Activated CD4-positive, alpha-beta T cell treated with anti-CD3 and anti-CD28 coated beads for 36 hours (primary cell): ENCODE measurements at places on chromosomes 16 and 17.
A peak's percentile ranks its signal among the peaks of the same experiment; 100 is the strongest.

DNA sequence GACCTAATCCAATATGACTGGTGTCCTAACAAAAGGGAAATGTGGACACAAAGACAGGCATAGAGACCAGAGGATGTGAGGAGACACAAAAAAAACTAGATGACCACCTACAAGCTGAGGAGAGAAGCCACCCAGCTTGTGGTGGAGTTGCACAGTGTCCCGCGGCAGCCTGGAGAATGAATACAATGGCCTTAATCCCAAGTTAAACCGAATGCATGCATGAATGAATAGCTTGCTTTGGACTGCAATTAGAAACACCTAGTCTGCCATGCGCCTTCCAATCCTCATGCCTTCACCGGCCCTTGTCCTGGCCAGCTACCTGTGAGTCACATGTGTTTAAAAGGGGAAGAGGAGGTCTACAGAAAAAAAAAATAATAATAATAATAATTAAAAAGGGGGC is 72.0 kb downstream of the CNGB1 start:
- no peak for DNase-seq

DNA sequence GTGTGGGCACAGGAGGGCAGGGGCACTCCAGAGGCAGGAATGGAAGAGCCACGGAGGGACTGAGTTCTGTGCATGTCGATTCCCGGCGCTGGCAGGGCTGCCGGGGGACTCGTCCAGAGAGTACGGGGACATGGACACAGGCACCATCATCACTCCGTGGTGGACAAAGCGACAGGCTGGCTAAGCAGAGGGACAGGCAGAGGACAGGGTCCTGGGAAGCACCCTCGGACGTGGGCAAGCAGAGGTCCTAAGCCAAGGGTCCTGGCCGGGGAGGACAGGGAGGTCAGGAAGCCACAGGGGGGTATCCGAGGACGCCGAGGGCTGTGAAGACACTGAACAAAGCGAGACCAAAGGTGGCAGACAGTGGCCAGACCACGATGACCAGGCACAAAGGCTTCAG is 44.3 kb upstream of the ENPP7 start:
- DNase-seq: no peak

- peak; percentile 24 for DNase-seq
Observed at GRCh38 chr17:36008998-36009665, 7.8 kb upstream of the CCL15 start.

- no peak for DNase-seq
Observed at GRCh38 chr17:19757536-19758180, 9.6 kb upstream of the ALDH3A1 start.

DNA sequence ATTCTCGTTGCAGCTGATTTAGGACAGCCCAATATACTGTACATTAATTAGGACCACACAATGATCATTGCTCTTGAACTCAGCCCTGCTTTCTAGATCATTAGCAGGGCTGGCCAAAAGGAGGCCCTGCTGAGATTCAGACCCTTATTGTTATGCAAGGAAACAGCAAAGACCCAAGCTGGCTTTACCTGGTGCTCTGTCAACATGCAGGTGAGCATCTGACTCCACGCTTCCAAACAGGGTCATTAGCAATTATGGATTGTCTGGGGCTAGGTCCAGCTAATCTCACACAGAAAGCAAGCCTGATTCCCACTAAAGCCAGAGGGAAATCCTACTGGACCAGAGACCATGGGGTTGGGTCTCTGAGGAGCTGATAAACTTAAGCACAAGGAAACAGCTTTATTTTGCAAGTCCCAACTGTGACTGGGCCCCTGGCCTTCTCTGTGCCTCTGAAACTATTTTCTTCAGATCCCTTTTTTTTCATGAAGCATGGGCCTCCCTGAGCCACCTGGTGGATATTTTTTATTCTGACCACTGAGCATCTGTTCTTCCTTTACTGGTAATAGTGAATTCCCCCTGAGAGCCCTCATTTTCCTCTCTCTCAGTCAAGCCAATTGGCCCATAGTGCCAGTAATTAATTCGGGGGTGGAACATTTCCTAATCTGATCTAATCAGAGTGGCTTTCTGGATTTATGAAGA is 236.1 kb downstream of the GRIN2A start:
- no peak for DNase-seq

- peak; percentile 13 for DNase-seq
Observed at GRCh38 chr17:2275722-2276121, 27.9 kb downstream of the SMG6 start.

DNA sequence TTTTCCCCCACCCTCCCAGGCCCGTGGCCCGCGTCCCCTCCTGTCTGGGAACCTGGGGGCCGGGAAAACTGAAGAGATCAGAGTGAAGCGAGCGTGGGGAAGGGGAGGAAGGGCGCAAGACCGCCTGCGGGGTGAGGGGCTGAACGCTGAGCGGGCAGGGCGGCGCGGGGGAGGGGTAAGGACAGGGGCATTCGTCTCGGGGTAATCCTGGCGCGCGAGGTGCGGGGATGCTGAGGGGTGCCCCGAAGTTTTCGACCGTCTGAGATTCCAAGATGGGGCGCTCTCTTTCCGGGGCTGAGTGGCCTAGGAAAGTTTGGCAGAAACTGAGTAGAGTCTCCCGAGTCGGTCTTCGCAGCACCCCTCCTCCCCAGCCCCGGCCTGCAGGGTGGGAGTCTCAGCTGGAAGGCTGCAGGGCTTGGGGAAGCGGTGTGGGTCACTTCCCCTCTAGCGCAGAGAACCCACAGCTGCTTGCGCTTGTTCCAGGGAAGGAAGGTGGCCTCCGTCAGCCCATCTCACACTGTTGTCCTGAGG is 555 bp downstream of the TTYH2 start:
- no peak for DNase-seq

- DNase-seq: no peak
Observed at GRCh38 chr17:18146980-18147379, 36.6 kb upstream of the ALKBH5 start.

DNA sequence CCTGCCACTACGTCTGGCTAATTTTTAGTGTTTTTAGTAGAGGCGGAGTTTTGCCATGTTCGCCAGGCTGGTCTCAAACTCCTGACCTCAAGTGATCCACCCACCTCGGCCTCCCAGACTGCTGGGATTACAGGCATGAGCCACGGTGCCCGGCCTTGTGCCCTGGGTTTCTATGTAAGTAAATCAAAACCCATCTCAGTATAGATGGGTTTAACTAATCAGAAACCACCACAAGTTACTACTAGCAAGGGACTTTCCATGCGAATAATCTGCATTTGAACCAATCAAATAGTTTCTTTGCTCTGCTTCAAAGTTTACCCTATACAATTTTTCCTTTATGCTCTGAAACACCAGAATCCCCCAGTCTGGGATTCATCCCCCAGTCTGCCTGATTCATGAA is 16.5 kb upstream of the EIF1 start:
- DNase-seq: peak; percentile 46

DNA sequence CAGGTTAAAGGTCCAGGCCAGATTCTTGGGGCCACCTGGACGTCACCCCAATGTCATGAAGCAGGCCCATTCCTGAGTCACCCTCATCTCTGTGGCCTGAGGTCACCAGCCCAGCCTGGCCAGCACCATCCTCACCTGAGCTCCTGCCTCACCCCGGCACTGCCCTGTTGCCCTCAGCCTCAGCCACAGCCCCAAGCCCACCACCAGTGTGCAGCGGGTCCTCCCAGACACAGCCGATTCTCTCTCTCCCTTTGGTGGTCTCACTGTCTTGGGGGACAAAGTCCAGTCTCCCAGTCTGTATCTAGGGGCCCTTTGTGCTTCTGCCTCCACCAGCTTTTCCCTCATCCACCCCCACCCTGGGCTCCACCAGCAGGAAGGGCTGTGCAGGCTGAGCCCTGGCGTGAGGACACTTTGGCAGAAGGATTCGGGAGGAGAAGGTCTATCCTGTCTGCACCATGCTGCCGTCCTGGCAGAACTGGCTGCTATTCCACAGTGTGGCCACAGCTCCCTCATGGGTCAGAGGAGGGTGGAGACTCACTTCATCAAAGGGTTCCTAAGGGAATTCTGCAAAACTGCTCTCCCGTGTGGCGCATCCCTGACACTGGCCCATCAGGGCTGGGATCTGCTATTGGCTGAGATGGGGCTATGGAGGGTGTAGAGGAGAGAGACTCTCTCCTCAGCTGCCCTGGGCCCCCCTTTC is 64.3 kb downstream of the PRMT7 start:
- DNase-seq: no peak

DNA sequence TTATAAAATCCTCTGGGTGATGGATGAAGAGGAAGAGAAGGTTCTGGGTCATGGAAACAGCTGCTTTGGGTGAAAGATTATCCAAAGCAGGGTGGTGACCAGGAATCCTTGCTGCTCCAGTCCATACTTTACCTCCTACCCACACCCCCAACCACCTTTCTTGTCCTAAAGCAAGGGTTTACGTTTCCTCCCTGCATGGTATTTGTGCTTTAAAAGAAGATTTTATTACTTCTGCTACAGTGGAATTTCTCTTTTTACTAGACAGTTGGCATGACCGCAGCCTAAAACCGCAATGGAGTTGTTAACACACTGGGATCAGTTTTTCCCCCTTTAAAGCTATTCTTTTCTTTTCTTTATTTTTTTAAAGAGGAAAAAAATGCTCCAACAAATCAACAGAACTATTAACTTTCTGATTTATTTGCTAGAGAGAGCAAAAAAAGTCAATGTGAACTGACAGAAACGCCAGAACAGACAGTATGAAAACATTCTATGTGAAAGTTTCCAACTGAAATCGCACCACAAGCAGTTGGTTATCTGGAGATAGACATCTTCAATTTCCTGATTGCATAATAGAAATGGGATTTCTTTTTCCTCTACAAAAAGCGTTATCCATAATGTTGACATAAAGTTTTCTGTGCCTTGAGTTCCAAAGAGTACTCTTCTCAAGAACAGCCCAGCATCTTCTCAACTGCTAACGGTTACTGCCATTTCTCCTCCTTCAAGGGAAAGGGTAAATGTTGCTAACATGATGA is 236.0 kb downstream of the IRX3 start:
- no peak for DNase-seq

DNA sequence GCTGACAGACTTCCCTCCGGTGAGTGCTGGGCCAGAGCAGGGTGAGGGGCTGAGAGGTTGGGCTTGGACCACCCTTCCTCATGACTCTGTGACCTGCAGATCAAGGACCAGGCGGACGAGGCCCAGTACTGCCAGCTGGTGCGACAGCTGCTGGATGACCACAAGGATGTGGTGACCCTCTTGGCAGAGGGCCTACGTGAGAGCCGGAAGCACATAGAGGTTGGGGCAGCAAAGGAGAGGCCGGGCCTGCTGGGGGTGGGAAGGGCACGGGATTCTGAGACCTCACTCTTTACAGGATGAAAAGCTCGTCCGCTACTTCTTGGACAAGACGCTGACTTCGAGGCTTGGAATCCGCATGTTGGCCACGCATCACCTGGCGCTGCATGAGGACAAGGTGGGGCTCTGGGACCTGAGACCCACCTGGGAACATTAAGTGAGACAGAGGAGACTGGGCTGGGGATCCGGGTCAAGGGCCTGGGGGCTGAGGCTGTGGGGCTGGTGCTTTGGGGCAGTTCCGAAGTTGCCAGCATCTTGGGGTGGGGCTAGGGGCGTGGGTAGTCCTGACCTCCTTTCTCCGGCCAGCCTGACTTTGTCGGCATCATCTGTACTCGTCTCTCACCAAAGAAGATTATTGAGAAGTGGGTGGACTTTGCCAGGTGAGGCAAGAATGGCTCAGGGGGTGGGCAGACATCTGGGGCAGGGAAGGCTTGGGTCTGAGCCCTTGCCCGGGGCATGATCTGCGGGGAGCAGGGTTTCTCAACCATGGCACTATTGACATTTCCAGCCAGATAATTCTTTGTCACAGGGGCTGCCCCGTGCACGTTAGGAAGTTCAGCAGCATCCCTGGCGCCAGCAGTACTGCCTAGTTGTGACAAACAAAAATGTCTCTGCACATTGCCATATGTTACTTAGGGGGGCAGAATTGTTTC is 2.2 kb downstream of the BCKDK start:
- DNase-seq: no peak

GRCh38 chr17:41537990-41538389 is 9.9 kb upstream of the KRT19 start:
- DNase-seq: no peak

GRCh38 chr16:12017558-12017957 is 41.0 kb downstream of the SNX29 start:
- no peak for DNase-seq

- DNase-seq: no peak
Observed at GRCh38 chr16:47622451-47623176, 161.5 kb downstream of the PHKB start.

DNA sequence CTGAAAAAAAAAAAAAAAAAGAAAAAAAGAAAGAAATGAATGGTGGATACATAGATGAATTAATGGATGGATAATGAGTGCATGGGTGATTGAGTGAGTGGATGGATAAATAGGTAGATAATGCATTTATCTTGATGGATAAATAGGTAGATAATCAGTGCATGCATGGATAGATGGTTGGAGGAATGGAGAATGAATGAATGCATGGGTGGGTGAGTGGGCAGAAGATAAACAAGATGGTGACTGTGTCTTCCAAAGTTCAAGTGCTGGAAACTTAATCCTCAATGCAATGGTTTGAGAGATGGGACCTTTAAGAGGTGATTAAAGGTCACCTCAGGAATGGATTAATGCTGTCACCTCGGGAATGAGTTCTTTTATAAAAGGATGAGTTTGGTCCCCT is 6.8 kb upstream of the RNF112 start:
- no peak for DNase-seq

DNA sequence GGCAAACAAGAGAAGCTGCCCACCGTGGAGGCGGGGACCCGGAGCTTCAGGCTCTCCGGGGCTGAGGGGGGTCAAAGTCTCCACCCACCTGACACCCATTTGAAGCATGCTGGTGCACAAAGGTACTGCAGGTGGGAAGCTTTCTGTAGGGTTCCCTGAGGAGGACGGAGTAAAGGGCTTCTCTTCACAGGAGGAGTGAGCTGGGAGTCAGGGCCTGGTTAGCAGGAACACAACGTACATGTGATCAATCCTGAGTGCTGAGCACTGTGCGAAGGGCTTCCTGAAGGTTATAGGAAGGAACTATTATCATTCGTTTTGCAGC is 252.9 kb upstream of the RPL38 start:
- DNase-seq: no peak

- DNase-seq: no peak
Observed at GRCh38 chr17:62666061-62666800, 38.8 kb downstream of the MRC2 start.

GRCh38 chr17:67784364-67785121 is 40.8 kb upstream of the BPTF start:
- no peak for DNase-seq

- DNase-seq: peak; percentile 44
Observed at GRCh38 chr16:83967838-83968305, at the start of gene NECAB2. NECAB2 (plus strand) TSS chr16:83968244; CDS start chr16:83968649, 405 bp downstream.

DNA sequence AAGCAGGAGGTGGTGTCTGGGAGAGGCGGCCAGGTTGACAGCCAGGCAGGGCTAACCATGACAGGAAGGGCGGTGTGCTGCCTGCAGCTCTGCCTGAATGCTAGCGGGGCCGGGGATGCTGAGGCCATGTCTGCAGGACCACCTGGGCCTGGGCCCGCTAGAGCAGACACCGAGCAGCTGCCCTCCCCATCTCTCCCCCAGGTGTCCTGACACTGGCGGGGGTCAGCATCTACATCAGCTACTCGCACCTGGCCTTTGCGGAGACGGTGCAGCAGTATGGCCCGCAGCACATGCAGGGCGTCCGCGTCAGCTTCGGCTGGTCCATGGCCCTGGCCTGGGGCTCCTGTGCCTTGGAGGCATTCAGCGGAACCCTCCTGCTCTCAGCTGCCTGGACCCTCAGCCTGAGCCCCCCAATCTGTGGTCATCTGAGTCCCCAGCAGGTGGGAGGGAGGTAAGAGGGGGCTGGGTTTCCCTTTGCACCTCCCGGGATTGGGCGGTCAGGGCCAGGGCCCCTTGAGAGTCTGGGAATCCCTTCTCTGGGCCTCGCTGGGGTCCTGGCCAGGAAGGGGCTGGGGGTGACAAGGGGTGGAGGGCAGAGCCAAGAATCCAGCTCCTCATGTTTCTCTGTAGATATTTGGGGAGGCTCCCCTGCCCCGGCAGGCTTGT is 7.5 kb downstream of the TMEM235 start:
- no peak for DNase-seq

- DNase-seq: peak; percentile 15
Observed at GRCh38 chr17:2594722-2595599, 1.5 kb downstream of the PAFAH1B1 start.
